ENCODE measurements at places on chromosomes 12 and 14.

DNA sequence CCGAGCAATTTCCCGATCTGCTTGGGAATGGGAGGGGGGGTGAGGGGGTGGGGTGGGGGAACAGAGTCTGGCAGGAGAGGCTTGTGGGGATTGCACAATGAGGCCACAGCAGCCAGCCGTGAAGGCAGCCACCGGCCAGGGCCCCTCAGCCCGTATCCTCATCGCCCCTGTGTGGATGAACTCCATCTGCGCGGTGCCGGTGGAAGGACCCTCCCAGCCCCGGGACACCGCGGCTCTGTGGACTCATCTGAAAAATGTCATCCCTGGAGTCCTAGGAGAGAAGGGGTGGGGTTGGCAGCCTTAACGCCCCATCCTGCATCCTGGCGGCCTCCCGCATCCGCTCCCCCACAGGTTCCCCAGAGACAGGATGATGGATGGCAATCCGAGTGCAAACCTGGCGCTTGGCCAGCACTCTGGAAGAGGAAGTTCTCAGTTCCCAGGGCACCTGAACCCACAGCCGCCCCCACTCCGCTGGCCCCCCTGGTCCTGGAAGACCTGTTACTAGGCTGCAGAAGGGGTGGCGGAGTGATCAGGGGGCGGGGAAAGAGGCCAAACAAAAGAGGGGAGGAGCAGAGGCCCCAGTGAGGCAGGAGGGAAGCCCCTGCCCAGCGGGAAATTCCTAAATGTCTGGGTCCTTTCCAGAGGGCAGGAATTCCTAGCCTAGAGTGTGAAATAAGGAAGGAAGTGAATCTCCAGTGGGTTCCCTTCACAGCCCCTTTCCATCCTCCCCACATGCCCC is 1.2 kb upstream of the TNFAIP2 start:
- DNase-seq, result no peak

DNA sequence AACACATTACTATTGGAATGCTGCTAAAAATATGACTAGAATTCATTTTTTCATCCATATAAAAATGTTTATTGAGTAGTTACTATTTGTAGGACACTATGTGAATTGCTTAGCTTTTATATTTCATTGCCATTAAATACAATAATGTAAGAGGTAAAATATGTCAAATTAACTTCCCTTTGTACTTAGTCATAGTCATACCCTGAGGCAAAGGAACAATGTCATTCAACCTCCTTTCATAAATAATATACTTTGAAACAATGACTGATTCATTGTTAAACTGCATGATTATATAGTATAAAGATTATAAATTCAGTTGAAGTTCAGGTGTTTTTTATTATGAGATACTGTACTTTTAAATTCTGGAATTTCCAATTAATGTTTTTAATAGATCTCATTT is 105.2 kb downstream of the GARIN6 start:
- no peak for DNase-seq

GRCh38 chr12:96434107-96434506 is 33.9 kb upstream of the CDK17 start:
- peak; percentile 95 for DNase-seq

DNA sequence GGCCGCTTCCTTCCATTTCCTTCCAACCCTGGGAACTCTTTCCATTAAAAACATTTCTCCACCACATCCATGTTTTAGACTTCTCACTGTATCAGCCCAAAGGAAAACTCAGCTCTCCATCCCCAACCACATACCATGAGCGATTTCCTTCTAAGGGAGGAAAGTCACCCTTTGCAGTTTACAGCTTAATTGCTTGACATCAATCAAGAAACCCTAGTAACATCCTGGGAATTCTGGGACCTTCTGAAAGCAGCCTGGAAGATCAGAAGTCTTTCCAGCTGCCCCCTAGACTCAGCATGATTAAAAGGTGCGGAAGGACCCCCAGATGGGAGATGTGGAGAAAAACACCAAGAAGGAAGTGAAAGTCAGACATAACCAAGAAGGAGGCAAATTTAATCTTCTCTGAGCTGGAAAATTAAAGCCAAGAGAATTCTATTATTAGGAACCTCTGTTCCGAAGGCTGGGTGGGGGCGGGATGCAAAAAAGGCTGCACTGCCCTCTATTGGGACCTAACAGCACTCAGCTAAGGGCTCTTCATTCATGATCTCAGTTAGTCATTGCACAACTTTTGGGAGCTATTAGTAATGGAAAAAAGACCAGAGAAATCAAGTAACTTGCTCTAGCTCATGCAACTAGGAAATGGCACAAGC is 73.3 kb upstream of the PLXNC1 start:
- no peak for DNase-seq

- DNase-seq, result no peak
These were observed 8.3 kb downstream of the TSPAN11 start for GRCh38 chr12:30934811-30935210.

DNA sequence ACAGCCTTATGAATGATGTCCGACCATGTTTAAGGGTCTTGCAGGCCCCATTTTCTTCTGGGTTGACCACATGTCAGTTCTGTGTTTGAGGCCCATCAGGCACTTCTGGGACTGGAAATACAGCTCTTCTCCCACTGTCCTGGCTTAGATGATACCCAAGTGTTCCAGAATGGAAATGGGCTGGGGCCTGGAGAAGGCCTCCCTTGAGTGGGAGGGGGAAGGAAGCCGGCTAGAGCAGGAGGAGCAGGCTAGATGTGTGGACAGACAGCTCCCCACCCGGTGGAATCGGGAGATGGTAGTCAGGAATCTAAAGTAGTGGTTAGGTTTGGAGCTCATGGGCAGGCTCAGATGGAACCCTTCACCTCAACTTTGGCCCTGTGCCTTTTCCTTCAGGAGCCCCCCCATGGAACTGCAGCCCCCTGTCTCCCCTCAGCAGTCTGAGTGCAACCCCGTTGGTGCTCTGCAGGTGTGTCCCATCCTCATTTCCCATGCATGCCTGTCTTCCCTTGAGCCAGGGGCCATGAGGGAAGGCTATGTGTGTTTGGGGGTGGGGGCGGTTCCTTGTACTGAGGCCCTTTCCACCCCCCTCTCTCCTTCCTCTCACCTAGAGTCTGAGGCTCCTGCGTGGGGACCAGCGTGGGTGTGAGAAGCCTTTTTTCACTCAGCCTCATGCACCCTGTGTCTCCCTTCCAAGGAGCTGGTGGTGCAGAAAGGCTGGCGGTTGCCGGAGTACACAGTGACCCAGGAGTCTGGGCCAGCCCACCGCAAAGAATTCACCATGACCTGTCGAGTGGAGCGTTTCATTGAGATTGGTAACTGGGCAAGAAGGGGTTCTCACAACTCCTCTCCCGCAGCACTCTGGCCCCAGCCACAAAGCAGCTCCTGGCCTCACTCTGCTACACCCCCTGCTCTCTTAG is 3.0 kb downstream of the NPFF start:
- DNase-seq, result no peak

DNA sequence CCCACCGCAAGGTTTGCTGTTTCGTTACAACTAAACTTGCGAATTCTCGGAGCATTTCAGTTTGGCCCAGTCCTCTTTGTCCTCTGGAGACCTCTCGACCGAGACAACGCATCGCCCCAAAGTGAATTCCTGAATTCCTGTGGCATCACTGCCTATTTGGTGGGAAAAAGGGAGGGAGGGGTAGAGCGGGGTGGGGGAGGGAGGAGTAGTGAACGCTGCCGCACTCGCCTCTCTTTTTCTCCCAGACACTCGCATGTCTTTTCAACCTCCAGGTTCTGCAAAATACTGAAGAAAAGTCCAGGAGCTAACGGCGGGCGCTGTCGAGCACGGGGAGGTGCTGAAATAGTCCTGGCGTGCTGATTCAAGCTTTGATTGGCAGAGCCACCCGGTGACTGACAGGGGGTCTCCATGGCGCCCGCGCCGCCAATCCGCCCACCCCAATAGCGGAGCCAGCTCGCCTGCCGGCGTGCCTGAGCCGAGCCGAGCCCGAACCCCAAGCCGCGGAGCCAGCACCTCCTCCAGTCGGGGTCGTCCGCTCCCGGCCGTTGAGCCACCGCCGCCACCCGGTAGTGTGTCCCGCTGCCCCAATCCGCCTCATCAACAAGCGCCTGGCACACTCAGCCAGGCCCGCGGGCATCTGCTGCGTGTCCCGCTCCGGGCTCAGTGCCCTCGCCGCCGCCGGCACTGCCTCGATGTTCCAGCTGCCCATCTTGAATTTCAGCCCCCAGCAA is at the start of gene SIX6:
Gene SIX6, plus strand, starts transcription at position 440 of the 731 bp plus-strand sequence. Its CDS starts 253 bp downstream, at position 693.
- no peak for DNase-seq

DNA sequence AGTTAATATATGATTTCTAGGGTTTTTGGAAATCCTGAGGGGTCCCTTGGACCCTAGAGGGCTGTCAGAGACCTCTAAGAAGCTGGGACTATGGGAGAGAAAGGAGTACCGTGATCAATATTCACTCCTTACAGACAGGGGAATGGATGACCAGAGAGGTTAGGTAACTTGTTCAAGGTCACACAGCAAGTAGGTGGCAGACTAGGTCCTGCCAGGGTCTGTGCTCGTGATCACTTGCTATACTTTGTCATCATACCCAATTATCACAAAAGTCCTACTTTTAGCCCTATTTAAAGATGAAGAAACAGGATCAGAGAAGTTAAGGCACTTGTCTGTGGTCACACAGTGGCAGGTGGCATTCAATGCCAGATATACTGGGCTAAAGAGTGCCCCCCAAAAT is 42.9 kb downstream of the WSCD2 start:
- no peak for DNase-seq

DNA sequence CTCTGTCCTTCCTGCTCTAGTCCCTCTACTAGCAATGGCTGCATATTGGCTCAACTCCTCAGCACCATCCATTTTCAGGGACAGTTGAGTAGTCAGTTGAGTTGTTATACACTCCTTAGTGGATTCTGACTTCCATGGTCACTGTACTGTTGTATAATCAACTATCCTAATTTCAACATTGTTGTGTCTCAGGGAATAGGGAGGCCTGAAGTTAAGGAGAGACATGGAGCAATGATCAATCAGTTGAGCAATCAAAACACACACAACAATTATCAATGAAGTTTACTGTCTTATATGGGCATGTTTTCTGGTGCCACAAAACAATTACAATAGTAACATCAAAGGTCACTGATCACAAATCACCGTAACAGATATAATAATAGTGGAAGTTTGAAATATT is 255.9 kb downstream of the KCNC2 start:
- no peak for DNase-seq

- no peak for DNase-seq
These were observed 20.3 kb upstream of the SERPINA6 start for GRCh38 chr14:94343238-94344005.

DNA sequence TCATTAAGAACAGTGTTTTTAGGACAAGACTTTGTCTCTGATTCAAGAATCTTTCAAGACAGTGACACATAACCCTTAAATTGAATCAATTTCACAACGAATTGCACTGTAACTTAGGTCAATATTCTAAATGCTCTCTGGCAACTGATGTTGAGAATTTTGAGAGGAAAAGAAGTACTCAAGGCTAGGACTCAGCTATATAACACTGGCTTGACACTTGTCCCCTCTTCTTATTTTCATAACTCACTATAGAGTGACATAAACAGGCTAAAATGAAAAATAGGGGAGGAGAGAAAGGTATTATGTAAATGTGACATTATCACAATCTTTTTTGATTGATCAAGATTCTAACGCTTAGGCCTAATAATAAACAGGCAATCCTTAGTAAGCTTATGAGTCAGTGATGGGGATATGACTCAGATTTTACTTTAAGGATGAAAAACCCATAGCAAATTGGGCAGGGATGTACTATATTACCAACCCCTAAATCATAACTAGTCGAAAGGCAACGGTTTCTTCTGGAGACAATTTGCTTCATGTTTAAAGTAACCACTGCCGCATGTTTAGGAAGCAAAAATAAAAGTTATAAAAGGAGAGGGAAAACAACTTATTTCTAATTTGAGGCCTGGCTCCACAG is 10.9 kb downstream of the BTG1 start:
- DNase-seq, result peak; percentile 52

DNA sequence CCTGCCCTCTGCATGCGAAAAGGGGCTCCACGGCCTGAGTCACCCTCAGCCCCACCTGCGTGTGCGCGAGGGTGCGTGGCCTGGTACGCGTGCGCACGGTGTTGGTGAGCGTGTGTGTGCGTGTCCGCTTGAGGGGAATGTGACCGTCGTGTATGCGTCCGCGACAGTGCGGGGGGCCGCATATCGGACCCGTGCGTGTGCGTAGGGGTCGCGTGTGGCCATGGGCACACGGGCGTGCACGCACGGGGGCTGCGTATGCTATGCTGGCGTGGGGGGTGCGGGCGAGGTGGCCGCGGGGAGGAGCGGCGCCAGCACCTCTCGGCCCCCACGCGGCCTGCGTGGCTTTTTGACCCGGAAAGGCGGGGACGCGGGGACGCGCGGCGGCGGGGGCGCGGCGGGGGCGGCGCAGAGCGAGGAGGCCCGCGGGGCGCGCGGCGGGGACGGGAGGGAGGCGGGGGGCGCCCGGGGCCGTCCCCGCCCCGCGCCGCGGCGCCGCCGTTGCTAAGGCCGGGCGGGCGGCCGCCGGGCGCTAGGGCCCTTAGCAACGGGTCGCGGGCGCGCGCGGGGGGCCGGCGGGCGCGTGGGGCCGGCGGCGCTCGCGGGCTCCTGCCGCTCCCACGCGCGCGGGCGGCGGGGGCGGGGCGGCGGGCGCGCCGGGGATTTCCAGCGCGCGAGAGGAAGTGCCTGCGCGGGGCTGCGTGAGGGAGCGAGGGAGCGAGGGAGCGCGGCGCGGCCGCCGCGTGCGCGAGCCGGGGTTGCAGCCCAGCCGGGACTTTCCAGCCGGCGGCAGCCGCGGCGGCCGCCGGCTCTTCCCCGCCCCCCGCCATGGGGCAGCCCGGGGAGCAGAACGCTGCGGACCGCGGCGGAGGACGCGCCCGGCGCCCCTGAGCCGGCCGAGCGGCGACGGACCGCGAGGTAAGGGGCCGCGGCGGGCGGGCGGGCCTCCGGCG is at the start of gene TRAF3:
Gene TRAF3, plus strand, starts transcription at position 689 of the 950 bp plus-strand sequence. CDS start 92,753 bp downstream, outside the sequence.
- peak; percentile 81 for DNase-seq

DNA sequence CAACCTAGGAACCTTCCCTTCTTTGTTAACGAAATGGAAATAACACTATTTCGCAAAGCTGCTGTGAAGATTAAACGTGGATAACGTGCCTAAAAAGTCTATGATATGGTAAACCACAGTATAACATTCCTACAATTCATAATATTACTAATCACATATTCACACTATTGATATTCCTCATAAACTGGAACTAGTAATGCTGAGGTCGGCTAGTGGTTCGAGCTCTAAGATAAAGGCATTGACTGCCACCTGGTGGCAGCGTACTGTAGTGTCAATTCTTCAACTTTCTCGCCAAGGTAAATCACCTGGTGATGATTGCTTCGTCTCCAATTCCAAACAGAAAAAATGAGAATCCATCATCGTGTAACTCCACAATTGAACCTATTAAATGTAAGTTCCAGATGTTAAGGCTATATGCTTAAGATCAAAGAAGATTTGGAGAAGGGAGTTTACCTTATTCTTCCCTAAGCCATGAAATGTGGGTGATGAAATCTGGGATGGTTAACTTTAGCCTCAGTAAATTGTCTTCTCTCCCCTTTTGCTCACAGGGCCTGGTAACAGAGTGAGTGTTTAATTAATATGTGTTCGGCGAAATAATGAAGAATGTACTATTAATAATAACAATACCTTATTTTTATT is 197.5 kb upstream of the TMEM132C start:
- DNase-seq, result no peak

All from CD4-positive, alpha-beta T cell (primary cell).